ENCODE measurements at places on chromosomes 4 and X. TPM values are rescaled to one million over a fixed set of nuclear protein-coding genes. Genes with fewer than 3 reads are reported as not detected.

Gene RBBP7
- 52.3 TPM for polyA plus RNA-seq

Gene SOWAHD
- polyA plus RNA-seq: 0.19 TPM

Gene ZCCHC12
- polyA plus RNA-seq: not detected

DNA sequence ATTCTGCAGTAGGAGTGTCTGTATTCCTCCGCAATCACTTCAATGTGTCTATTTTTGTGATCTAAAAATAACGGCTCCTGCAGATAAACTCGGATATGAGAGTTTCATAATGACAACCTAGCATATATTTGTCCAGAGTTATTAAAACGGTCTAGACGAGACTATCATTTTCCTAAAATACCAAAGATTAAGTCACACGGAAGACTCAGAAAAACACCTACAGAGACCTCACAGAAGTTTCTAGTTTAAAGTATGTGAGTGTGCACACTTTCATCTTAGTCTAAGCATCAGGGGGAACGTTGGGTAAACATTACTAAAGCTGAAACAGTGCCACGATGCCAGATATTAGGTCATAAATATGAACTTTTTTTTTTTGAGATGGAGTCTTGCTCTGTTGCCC lies 156.9 kb downstream of the AFAP1 start:
- DNase-seq: no peak
- no peaks in the 10 kb centered on the region for H3K27me3 ChIP-seq

GRCh38 chr4:13208558-13209193 lies 275.5 kb downstream of the RAB28 start:
- DNase-seq: no peak
- H3K27me3 ChIP-seq: no peaks in the 10 kb centered on the region
- H3K27ac ChIP-seq: no peak overlapping the region
